ENCODE measurements at places on chromosomes 3 and 15.

- no peak for DNase-seq
Observed at GRCh38 chr3:171122240-171122639, 95.7 kb upstream of the SLC2A2 start.

GRCh38 chr3:128006061-128007032 lies 45.9 kb upstream of the SEC61A1 start:
- DNase-seq: no peak

- DNase-seq: no peak
Observed at GRCh38 chr3:180749322-180749721, 70.0 kb upstream of the CCDC39 start.

GRCh38 chr3:7687428-7688147 lies 814.0 kb upstream of the LMCD1 start:
- no peak for DNase-seq

DNA sequence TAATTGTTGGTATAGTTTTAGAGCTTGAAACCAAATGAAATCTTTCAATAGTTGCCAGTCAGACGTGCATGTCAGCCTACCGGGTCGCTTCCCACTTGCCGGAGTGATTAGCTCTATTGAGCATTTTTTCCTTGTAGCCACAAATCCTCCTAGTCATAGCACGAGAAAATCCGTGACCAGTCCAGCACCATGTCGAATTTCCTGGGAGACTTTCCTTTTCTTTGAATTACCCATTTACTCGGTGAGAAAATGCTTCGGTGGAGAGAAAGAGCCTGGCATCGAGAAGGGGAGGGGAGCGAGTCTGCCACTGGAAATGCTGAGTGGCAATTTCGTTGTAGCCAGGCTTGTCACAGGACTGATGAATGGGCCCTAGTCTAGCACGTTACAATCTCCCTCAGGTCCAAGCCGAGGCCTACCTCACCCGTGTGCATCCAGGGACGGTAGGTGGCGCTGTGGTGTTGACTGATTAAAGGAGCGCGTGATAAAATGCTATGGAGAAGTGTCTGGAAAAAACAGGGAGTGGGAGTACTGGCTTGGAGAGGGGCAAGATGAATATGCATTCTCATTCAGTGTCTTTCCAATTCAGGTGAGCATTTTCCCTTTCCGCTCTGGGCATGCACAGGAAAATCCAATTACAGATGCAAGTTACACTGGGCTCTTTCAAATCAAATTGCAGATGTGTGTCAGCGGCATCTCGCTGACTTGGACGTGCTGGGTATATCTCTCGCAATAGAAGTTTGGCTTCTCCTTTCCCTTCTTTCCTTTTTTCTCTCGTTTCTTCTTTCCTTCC lies 238.8 kb downstream of the EDEM1 start:
- DNase-seq: peak; percentile 87

- DNase-seq: peak; percentile 17
Observed at GRCh38 chr15:71202712-71203111, 87.4 kb downstream of the THSD4 start.

DNA sequence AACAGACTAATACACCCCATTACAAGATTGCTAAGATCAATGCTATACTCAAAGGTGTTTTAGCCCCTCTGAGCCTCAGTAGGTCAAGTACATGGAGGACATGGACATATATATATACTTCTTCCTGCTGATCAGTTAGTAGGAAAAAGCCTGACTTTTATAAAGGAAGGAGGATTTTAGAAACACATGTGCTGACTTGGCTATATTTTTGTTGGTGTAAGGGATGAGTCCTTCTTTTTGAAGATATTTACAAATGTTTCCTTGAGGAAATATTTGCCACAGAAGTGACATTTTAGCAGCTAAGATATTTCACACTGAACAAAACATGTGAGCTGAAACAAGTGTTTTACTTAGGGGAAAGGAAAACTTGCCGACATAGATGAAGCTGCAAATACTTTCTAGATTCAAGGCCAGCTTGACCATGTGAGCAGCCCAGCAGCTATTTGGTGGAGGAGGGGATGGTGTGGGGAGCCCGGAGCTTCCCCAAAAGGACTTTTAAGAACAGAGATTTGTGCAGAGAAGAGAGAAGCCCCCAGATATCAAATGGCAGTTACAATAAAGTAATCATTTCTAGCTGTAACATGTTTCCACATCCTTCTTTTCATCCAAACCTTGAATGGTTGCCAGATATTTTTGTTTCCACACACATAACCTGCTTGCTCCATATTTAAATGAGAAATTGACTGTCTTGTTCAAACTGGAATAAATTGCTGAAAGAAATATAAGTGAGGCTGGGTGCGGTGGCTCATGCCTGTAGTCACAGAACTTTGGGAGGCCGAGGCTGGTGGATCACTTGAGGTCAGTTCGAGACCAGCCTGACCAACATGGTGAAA lies 111.7 kb upstream of the NR2F2 start:
- no peak for DNase-seq

DNA sequence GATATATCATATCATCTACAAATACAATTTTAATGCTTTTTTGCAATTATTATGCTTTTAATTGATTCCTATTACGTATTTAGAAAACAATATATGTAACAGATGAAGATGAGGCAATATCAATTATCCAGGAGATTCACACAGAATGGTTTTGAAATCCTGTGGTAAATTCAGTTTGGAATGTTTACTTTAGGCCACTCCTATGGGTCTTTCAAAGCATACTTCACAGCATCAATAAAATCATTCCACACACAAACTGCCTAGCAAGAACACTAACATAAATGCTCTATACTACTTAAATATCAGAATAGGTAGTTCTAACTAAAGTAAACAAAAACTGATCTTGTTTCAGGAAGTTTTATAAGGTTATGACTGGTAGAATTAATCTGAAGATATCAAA lies 90.5 kb downstream of the FAM227B start:
- DNase-seq: no peak

- DNase-seq: no peak
Observed at GRCh38 chr15:77255385-77255784, 164.5 kb downstream of the PEAK1 start.

DNA sequence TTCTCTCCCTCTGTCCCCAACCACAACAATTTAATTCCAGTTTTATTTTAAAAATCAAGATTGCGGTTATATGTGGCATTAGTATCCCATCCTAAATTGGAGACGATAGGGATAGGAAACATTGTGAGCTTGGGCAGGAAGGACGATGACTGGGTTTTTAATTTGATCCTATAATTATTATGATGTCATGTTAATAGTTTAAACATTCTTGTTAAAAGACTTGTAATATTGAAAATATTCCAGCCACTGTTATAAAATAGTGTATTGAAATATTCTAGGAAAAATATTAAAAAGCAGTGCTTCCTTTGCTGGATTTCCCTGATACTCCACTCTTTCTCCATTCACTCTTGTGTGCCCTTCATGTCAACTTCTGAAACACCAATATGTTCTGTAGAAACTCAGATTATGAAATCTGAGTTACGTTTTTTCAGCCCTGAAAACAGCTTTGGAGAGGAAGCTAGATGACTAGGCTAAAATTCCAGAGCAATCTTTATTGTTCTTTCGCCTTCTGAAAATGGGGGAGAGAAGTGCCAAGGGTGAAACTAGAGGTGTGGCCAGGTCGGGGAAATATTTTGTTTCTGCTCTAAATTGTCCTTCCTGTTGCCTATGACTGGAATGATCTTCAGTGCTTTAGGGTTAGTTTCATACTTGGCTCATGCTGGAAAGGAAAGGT lies 46.1 kb upstream of the MAP3K13 start:
- no peak for DNase-seq

GRCh38 chr3:6022621-6023020 lies 835.1 kb downstream of the EDEM1 start:
- DNase-seq: no peak

DNA sequence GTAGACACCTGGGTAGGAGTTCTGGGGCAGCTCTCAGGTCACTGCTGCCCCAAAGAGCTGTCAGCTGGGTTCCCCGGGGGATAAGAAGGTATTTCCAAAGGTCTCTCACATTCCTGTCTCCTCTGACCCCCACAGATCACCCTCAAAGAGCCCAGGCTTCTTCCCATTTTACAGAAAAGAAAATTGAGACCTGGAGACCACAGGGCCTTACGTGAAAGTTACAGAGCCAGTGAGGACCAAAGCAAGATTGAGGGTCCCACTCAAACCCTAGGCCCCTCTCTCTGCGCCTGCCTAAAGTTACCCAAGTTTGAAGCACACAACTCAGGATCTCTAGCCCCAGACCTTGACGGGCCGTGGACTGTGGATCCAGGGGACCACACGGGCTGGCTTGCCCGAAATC lies 3.9 kb upstream of the ATP2B2 start:
- no peak for DNase-seq

DNA sequence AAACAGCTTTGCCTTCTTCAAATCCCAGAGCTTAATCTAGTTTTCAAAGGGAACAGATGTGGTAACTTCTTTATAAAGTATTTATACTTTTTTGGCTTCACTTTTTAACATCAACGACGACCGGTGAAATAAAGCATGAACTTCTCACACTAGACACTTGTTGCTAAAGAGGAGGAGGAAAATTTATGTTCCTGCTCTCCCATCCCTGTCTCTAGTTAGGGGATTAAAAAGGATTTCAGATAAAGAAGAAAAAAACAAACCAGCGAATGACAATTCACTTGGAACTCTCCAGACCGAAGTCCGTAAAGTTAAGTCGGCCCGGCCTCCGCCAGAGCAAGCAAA lies 672 bp downstream of the NEDD4 start:
- DNase-seq: no peak

DNA sequence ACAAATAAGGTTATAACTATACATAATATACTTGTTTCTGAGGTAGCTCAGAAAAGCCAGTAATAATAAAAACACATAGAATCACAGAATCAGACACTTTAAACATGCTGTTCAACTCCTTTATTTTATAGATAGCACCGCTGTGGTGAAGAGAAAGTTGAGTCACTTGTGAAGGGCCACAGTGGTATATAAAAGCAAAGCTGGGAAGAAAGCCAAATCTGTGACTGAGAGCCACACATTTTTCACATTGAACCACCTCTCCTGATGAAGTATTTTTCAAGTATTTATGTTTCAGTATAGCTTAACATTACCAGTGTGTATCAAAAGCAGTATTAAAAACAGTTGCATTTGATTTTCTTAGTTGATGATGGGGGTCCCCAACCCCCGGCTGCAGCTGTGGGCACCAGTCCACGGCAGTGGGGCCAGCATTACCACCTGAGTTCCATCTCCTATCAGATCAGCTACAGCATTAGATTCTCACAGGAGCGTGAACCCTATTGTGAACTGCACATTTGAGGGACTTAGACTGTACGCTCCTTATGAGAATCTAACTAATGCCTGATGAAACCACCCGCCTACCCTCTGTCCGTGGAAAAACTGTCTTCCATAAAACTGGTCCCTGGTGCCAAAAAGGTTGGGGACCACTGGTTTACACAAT lies 46.2 kb downstream of the TBL1XR1 start:
- peak; percentile 17 for DNase-seq

GRCh38 chr3:53547327-53547726 lies 52.9 kb downstream of the CACNA1D start:
- DNase-seq: no peak

GRCh38 chr15:63256433-63257274 lies 20.8 kb upstream of the APH1B start:
- DNase-seq: no peak

- DNase-seq: no peak
Observed at GRCh38 chr3:45566196-45566595, 28.4 kb upstream of the LIMD1 start.
